ENCODE measurements at places on chromosomes 12 and 14.

GRCh38 chr14:59184396-59184795, 4.1 kb upstream of the DAAM1 start:
- no peak for DNase-seq

- DNase-seq = no peak
Measured at GRCh38 chr14:104397956-104398355, 181.6 kb upstream of the C14orf180 start.

DNA sequence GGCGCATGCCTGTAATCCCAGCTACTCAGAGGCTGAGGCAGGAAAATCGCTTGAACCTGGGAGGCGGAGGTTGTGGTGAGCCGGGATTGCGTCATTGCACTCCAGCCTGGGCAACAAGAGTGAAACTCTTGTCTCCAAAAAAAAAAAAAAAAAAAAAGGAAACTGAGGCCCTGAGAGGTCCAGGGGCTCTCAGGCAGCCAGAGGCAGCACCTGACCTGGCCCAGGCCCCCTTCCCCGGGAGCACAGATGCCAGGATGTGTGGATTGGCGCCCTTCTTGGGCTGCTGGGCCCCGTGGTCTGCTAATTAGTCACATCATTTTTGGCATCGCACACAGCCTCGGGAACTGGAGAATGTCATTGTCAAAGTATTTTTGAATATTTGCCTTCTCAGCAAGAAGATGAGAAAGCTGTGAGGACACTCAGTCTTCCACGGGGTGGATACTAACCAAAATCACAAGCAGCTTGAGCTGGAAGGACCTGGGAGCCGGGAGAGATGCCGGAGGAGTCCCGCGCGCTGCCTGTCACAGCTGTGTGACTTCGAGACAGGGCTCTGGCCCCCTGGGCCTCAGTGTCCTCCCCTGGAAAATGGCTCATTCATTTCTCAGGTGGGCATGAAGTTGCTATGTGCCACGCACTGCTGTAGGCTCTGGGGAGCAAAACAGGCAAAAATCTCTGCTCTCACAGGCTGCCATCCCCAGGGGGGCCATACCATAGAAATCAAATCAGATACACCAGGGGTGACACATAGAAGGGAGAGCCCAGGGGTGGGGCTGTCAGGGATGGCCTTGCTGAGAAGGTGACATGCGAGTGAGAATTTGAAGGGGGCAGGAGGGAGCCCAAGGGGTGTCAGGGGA, 12.5 kb upstream of the RCOR1 start:
- DNase-seq = no peak

- DNase-seq = no peak
Measured at GRCh38 chr14:102138961-102139285, 774 bp upstream of the WDR20 start.

- DNase-seq = peak; percentile 32
Measured at GRCh38 chr12:10982244-10982643, 4.5 kb downstream of the TAS2R50 start.

DNA sequence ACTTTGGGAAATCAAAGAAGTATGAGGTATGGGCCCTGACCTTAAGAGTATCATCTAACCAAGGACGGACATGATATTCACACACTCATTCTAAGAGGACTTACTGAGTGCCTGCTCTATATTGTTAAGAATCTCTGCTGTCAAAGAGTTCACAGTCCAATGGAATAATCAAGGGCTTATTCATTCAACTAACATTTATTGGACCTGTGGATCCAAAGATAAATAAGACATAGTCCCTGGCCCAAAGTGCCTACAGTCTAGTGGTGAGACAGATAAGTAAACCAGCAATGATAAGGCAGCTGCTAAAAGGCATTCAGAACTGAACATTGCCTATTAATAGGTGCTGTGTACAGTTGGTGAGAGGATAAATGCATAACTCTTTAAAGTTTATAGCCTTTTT, 11.0 kb downstream of the WDR20 start:
- no peak for DNase-seq

GRCh38 chr12:49357103-49357678, 10.1 kb upstream of the SPATS2 start:
- DNase-seq = no peak

DNA sequence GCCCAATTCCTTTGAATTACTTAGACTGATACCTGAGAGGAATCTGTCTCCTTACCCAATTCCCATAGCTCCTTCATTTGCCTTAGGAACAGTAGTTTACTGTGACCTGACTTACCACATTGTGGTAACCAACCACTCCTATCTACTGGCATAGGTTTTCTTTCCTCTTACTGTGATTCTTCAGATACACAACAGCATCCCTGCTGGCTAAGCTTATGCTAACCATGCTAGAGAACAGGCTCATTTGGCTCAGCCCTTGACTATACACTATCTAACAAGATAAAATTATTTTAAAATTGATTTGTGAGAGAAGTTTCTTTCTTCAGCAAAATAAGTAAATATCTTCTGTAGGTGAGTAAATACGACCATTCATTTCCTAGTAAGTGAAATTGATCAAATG, 320.4 kb upstream of the DDHD1 start:
- no peak for DNase-seq

- peak; percentile 9 for DNase-seq
Measured at GRCh38 chr12:27779416-27779919, 565 bp upstream of the KLHL42 start.

DNA sequence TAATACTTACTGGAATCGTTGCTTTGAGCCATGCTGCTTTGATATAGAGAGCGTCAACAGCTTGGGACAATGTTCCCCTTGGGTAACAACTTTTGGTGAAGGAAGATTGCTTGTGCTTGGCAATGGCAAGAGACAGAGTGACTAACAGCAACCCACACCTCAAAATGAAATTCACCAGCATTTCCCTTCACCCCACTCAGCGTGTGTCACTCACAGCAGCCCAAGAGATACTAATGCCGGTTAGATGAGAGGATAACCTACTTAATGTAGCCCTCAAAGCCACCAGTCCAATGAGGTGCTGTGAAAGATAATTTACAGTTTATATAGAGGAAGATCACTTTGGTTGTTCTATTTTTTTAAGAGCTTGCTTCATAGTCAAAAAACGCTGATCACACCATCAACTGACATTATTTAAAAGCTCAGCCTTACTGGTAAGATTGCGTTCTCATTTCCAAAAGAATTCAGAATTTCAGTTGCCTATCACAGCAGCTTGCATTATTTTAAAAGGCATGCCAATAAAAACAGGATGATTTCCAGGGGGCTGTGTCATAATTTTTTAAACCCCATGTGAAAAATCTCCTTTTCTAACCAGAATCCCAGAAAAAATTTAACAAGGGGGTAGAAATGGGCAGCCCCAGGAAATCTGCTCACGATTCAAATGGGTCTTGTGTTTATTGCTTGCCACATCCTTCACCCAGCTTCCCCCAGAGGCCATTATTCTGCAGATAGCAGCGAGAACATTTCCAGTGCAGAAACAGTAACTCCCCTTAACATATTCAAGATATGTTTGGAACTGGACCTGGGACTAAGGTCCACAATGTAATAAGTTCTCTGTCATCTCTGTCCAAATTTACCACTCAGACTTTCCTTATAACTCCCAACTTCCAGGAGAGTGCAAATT, at the start of gene IL26:
TSS of gene IL26 (minus strand) at position 235 of the 901 bp plus-strand sequence. CDS start at position 181, 54 bp downstream.
- peak; percentile 36 for DNase-seq

- no peak for DNase-seq
Measured at GRCh38 chr14:89563471-89563870, 146.4 kb upstream of the FOXN3 start.

DNA sequence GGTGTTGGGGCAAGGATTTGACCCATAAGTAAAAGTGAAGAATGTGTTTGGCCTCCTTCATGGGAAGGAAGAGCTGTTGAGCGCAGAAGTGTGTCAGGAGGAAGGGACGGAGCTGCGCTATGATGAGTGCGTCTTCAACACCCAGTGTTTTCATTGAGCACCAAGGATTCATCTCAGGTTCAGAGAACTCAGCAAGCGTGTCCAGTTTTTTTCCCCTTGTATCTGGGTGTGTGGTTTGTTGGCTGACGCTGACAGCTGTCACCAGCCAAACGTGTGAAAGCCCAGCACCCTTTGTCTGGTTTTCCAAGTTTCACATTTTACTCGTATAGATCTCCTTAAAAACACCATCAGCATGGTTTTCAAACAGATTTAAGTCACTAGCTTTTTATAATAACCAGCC, 12.3 kb downstream of the EP400 start:
- DNase-seq = no peak

DNA sequence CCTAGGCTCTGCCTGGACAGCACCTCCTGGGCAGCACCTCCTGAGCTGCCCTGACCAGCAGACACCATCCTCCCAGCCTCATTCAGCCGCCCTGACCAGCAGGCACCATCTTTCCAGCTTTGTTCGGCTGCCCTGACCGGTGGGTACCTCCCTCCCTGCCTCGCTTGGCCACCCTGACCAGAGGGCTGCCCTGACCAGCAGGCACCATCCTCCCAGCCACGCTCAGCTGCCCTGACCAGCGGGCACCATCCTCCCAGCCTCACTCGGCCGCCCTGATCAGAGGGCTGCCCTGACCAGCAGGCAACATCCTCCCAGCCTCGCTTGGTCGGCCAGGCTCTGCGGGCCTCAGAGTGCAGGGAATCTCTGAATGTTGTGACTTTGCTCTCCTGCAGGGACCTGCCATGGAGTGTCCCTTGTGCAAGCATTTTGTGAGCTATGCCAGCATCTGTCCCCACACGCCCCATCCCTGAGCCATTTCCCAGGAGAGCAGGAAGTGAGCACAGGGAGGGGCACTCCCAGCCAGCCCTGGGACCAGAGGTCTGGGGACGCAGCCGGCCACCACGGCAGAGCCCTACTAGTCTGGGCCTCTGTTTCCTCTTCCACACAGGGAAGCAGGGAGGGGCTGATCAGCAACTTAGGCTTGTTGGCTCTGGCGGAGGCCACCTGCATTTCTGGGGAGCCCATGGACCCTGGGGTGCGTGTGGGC, 265.5 kb downstream of the SEC23A start:
- DNase-seq = no peak

GRCh38 chr12:103498990-103499389, 3.2 kb upstream of the C12orf42 start:
- DNase-seq = no peak

DNA sequence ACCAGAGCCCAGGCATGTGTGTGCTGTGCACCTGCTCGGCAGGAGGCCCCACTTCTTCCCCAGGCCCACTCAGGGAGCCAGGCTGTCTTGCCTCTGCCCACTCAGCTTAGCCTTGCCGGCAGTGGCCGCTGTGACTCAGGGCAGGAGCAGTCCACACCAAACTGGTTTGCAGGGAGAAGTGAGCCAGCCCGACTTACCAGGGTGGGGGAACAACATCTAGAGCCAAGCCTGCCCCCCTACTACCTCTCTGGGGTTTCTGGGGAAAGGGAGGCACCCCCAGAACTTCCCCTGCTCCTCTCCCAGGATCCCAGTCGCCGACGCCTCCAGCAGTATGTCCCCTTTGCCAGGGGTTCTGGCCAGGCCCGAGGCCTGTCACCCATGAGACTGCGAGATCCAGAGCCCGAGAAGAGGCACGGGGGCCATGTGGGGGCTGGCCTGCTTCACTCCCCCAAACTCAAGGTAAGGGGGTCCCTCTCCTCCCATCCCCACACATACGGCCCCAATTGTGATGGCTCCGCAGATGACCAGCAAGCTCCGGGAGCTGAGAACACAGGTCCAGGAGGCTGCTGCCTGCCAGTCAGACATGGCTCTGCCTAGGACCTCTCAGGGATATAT, 3.0 kb downstream of the PLEKHG6 start:
- DNase-seq = no peak

GRCh38 chr12:53530920-53531319, 23.6 kb upstream of the NPFF start:
- DNase-seq = no peak

DNA sequence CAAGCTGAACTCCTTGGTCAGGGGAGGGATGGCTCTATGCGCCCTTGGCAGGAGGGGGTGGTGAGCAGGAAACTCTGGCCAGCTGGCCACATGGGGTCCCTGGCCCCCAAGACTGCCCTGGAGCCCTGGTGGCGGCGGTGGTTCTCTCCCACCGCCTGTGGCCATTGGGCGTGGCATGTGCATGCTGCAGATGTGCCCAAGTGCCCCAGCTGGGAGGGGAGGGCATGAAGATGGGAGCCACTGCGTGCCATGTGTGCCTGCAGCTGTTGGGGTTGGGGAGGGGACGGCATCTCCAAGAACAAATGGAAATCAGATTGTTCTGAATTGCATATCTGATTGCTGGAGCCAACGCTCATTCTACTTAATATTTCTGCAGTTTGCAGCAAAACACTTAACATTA, 115.7 kb upstream of the IGF1 start:
- no peak for DNase-seq

- DNase-seq = no peak
Measured at GRCh38 chr14:74637178-74637550, 25.1 kb upstream of the LTBP2 start.

DNA sequence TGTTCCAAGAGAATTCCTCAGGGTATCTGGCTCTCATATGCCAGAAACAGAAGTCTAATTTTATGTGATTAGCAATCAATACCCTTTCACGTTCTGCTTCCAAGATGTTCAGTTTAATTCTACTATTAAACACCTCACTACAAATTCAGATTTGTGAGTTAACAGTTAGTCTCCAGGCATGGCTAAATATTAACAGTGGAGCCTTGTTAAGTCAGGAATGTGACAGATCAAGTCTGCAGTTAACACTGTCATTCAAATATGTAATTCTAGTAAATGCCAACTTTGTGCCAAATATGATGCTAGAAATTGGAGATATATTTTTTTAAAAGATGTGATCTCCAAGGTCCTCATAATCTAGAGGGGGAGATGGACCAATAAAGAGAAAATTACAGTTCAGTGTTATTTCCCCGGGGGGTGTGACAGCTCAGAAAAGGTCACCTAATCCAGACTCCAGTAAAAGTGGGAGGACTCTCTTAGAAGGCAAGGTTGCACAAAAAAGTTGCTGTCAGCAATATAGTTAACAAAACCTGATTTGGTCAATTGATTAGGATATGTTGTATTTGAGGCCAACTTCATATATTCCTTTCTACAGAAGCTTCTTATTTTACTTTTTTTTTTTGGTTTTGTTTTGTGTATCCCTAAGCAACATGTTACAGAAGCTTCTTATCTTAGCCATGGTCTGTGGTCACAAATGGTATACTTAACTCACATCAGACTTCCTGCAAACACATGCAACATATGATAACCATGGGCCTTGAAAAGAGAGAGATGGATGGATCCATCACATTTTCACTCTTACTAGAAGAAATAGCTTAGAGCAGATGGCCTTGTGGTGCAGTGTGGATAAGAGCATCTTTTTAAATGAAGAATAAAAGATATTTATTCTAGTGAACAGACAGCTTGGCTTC, 18.4 kb upstream of the RNU6-7 start:
- DNase-seq = no peak

DNA sequence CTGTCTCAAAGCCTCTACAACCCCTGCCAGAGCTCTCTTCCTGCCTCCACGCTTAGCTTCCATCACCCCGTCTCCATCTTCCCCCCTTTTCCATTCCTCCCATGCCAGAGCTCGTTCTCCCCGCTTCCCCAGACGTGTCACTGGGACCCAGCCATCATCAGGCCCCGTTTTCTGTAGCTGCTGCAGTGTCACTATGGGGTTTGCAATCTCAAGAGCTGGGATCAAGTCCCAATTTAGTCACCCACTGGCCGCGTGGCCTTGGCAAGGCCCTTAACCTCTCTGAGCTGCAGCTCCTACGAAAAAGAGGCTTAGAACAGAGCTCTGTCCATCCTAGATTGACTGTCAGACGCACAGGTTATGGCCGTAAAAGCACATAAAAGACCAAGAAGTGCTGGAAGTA, 901 bp upstream of the FAIM2 start:
- DNase-seq = no peak

GRCh38 chr14:104135904-104136471, 2.4 kb upstream of the KIF26A start:
- DNase-seq = no peak

GRCh38 chr12:10235761-10236631, 23.3 kb downstream of the GABARAPL1 start:
- DNase-seq = peak; percentile 40

- DNase-seq = no peak
Measured at GRCh38 chr12:46402451-46402850, 29.9 kb upstream of the SLC38A2 start.

- DNase-seq = no peak
Measured at GRCh38 chr14:99062772-99063418, 209.1 kb downstream of the BCL11B start.
